ENCODE measurements at places on chromosomes 7 and 10. TPM values are rescaled to one million over a fixed set of nuclear protein-coding genes. Genes with fewer than 3 reads are reported as not detected.

- no peak overlapping the region for H3K4me3 ChIP-seq
- H3K27me3 ChIP-seq = no peaks in the 10 kb centered on the region
- no peaks in the 10 kb centered on the region for H3K36me3 ChIP-seq
- no peaks in the 10 kb centered on the region for H3K4me1 ChIP-seq
- no peak overlapping the region for H3K27ac ChIP-seq
Observed at GRCh38 chr10:6838118-6838517, 258.0 kb upstream of the PRKCQ start.

The GNAI1 gene
- 19.2 TPM for total RNA-seq

- H3K4me1 ChIP-seq = no peaks in the 10 kb centered on the region
- DNase-seq = no peak
- H3K36me3 ChIP-seq = no peaks in the 10 kb centered on the region
- no peaks in the 10 kb centered on the region for H3K27me3 ChIP-seq
Observed at GRCh38 chr7:6623589-6624245, 8.3 kb downstream of the ZNF853 start.

DNA sequence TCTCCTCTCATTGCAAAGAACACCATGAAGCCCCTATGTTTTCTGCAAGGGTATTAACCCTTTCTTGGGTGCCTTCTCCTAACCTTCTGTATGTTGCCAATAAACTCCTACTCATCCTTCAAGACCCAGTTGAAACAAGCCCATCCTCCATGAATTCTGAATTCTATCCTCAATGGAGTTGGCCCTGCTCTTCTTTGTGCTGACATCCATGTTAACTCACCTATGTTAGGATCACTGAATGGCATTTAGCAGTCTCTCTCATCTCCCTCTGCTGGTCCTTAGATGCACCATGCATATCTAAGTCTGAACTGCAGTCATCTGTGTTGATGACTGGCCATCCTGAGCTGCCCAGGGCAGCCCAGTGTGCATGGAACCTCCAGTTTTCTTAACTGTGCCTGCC is 129.8 kb downstream of the BUB3 start:
- no peaks in the 10 kb centered on the region for H3K27me3 ChIP-seq
- DNase-seq = no peak
- H3K36me3 ChIP-seq = no peaks in the 10 kb centered on the region
- H3K4me1 ChIP-seq = no peaks in the 10 kb centered on the region
- no peak overlapping the region for H3K27ac ChIP-seq
- H3K4me3 ChIP-seq = no peak overlapping the region

DNA sequence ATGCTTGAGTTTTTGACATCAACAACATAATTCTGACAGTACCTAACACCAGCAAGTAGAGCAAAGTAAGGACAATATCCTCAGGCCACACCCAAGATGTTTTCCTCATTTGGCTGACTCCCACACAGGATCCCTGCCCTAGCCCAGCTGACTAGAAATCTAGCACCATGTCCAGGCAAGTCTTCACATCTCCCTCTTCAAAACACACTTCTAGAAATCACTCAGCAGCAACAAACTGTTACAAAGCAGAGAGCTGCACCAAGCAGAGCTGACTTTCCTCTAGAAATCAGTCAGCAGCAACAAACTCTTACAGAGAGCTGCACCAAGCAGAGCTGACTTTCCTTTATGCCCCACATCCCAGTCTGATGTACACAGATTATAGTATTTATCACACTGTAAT is 7.7 kb downstream of the TMEM168 start:
- H3K4me3 ChIP-seq = no peak overlapping the region
- H3K4me1 ChIP-seq = no peaks in the 10 kb centered on the region
- H3K27me3 ChIP-seq = no peaks in the 10 kb centered on the region
- DNase-seq = no peak
- H3K27ac ChIP-seq = no peak overlapping the region

DNA sequence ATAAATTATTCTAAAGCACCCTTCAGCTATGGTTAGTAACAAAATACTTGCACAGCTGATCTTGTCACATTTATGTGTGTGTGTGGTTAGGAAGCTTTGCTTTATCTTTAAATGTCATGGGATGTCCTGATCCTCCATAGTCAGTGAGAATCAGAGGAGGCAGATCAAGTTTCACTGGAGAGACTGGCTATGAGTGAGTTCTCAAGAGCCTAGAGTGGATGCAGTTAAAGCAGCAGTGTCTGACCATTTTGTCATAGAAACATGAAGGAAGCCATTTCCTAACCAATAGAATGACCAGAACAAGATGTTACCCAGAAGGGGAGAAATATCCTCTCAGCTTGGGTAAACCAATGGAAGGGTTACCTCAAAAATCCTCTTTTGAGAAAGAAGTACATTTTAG is 207.2 kb upstream of the DKK1 start:
- H3K36me3 ChIP-seq = no peaks in the 10 kb centered on the region
- H3K4me3 ChIP-seq = no peak overlapping the region
- no peaks in the 10 kb centered on the region for H3K27me3 ChIP-seq

GRCh38 chr10:70784471-70784870 is 706 bp downstream of the TBATA start:
- no peaks in the 10 kb centered on the region for H3K36me3 ChIP-seq
- H3K4me3 ChIP-seq = no peak overlapping the region
- H3K27ac ChIP-seq = no peak overlapping the region

DNA sequence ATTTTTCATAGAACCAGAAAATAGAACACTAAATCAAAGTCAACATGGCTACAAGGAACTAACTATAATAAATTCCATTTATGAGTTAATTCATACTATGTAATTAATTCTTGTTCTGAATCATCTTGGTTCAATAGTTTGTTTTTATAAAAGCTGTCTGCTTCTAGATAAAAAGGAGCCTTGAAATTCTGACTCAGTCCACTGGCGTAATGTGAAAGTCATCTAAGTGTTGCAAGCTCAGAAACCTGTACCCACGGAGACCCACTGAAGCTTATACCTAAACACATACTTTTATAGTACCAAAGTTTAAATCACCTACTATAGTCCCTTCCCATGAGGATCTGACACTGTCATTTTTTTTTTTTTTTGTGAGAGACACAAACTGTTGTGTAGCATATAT is 489.4 kb downstream of the SEMA3D start:
- H3K4me3 ChIP-seq = no peak overlapping the region
- H3K4me1 ChIP-seq = no peaks in the 10 kb centered on the region
- H3K27me3 ChIP-seq = no peaks in the 10 kb centered on the region
- H3K27ac ChIP-seq = no peak overlapping the region

The EVX1 gene
- total RNA-seq = 0.10 TPM

DNA sequence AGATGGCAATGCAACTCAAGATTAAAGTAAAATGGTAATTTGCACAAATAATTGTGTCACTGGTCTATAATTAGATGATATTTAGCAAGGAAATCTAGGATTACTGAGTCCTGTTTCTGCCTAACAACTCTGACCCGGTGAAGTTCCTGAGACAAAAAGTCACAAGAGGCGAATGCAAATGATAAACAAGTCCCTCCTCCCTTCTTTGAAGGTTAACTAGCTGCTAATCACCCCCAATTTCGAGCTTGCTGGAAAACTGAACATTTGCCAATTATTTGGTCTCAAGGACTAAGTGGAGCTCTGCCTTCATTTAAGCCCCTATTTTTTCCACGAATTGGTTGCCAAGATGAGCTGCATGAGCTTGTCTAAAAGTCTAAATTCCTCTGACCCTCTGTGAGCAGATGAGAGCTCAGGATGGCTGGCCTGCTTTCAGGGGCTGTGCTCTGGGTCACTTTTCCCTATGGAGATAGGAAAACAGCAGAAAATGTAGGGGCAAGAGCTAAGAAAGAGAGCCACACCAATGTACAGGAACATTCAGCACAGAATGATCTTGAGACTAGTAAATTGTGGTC is 127.3 kb downstream of the MBL2 start:
- no peaks in the 10 kb centered on the region for H3K36me3 ChIP-seq
- no peak for DNase-seq
- no peaks in the 10 kb centered on the region for H3K27me3 ChIP-seq

DNA sequence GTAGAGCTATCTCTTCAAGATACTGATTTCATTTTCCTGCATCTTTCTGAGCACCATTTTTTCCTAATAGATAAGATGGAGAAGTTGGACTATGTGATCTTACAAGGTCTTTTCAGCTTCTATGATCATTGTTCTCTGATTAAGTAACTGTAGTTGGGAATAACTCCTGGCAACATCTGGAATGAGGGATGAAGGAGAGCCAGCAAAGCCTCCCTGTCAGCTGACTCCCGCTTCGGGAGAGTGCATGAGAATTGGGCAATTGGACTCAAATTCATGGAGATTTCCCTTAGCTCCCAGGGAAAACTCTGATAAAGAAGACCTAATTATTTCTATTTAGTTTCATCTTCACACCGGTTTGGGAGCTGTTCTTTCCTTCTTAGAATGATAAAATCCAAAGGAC is 146.1 kb downstream of the CCDC71L start:
- no peaks in the 10 kb centered on the region for H3K4me1 ChIP-seq
- no peaks in the 10 kb centered on the region for H3K36me3 ChIP-seq
- no peak overlapping the region for H3K4me3 ChIP-seq

GRCh38 chr7:80859272-80859970 is 59.4 kb downstream of the SEMA3C start:
- H3K27ac ChIP-seq = peak overlapping the region; percentile 73
- peaks cover 62% of the 10 kb centered on the region for H3K4me1 ChIP-seq
- H3K27me3 ChIP-seq = no peaks in the 10 kb centered on the region
- no peak for DNase-seq
- 0 out of 2 replicates have a peak overlapping the region, but pooled peaks have one; percentile 10 for H3K4me3 ChIP-seq

The MBLAC1 gene
- 5.2 TPM for total RNA-seq

GRCh38 chr7:68573271-68574005 is 1024.8 kb upstream of the AUTS2 start:
- no peak overlapping the region for H3K4me3 ChIP-seq
- no peaks in the 10 kb centered on the region for H3K27me3 ChIP-seq
- no peak overlapping the region for H3K27ac ChIP-seq
- DNase-seq = no peak
- H3K36me3 ChIP-seq = no peaks in the 10 kb centered on the region

DNA sequence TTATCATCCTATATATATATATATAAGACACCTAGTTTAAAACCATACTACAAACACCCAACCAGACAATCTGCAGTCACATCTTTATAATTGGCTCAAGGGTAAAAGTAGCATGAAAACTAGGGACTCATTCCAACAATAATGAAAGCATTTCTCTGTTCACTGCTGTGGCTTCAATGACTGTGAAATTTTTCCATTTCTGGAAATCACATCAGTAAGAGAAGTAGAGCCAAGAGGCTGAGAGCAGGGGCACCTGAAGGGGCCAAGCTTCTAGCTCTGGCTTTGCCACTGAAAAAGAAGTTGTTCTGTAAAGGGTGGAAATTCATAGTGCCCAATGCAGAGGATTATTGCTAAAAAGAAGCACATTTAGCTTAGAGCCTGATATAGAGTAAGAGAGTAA is 158.6 kb upstream of the GLI3 start:
- H3K27ac ChIP-seq = no peak overlapping the region
- H3K36me3 ChIP-seq = no peaks in the 10 kb centered on the region
- no peaks in the 10 kb centered on the region for H3K4me1 ChIP-seq
- DNase-seq = no peak
- no peak overlapping the region for H3K4me3 ChIP-seq

- H3K27ac ChIP-seq = no peak overlapping the region
- no peaks in the 10 kb centered on the region for H3K36me3 ChIP-seq
- H3K4me3 ChIP-seq = no peak overlapping the region
- no peak for DNase-seq
- H3K27me3 ChIP-seq = peaks cover 14% of the 10 kb centered on the region
Observed at GRCh38 chr10:130416334-130417150, 280.4 kb downstream of the GLRX3 start.

DNA sequence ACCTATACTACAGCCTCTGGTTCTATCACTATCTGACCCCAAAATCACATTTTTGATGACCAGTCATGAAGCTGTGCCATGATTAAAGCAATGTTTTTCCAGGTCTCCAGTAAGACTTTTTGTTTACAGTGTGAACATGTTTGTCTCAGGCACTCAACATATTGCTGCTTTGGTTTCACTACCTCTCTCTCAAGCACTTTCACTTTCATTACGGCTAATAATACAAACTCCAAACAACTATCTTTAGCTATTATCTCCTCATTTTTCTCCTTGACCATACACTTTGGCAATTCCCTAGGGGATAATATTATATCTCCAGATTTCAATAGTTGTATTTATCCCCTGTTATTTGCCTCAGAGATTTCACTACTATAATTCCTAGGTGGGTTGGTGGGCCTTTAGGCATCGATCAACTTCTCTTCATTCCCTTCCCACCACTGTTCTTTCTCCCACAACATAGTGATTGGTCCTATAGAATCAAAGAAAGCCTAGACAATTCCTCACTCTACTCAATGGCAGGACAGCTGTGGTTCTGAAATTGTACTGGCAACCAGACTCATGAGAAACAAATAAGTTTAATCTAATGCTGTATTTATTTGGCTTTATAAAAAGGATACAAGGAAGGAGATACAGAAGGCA is 261.4 kb upstream of the ZWINT start:
- H3K36me3 ChIP-seq = no peaks in the 10 kb centered on the region
- H3K27me3 ChIP-seq = no peaks in the 10 kb centered on the region
- H3K4me1 ChIP-seq = no peaks in the 10 kb centered on the region
- no peak for DNase-seq
- peak overlapping the region; percentile 60 for H3K27ac ChIP-seq

The C7orf57 gene
- total RNA-seq = 3.2 TPM

The LIPM gene
- total RNA-seq = not detected

DNA sequence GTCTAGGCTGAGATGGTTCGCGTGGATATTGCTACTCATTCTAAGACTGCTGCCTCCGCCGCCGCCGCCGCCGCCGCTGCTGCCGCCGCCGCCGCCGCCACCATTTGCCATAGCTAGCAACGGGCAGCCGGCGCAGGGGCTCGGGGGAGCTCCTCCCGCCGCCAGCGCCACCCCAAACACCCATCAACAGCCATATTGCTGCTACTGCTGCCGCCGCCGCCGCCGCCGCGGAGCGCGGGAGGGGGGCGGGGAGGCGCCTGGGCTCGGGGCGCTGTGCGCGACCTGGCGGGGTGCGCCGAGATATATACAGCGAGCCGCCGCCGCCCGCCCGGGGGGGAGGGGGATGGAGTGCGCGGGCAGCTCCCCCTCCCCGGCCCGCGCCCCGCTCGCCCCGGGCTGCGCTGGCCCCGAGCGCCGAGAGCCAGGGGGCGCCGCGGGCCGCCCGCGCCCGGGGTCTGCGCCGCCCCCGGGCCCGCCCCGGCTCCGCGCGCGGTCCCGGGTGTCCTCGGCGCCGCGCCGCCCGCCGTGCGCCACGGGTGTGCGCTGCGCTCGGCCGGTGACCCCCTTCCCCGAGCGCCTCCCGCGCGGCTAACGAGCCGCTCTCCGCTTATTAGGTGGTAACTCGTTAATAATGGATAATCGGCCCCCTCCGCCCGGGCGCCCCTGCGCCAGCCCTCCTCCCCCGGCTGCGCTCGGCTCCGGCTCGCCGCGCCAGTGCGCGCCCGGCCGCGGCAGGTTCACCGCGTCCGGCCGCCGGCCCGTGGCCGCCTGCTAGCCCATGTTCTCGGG is at the start of gene KCNMA1:
Gene KCNMA1 (minus strand): TSS at position 277 of the 789 bp plus-strand sequence.
- H3K4me1 ChIP-seq = peaks cover 36% of the 10 kb centered on the region
- H3K36me3 ChIP-seq = no peaks in the 10 kb centered on the region
- peak within 1 kb of the TSS; percentile 90 for H3K4me3 ChIP-seq
- DNase-seq = no peak
- peak within 1 kb of the TSS; percentile 91 for H3K27ac ChIP-seq

The NKX1-2 gene
- 0.15 TPM for total RNA-seq

GRCh38 chr7:64509583-64509982 is 53.3 kb downstream of the ZNF680 start:
- H3K27ac ChIP-seq = no peak overlapping the region
- H3K4me1 ChIP-seq = no peaks in the 10 kb centered on the region
- no peak for DNase-seq
- H3K36me3 ChIP-seq = no peaks in the 10 kb centered on the region
- H3K4me3 ChIP-seq = no peak overlapping the region

- H3K27me3 ChIP-seq = no peaks in the 10 kb centered on the region
- H3K4me3 ChIP-seq = no peak overlapping the region
- DNase-seq = no peak
- H3K36me3 ChIP-seq = no peaks in the 10 kb centered on the region
- no peak overlapping the region for H3K27ac ChIP-seq
Observed at GRCh38 chr10:114010316-114010715, 33.4 kb upstream of the ADRB1 start.

The CAV1 gene
- 496 TPM for total RNA-seq
